ENCODE measurements at places on chromosomes 2 and 18. TPM values are rescaled to one million over a fixed set of nuclear protein-coding genes. Genes with fewer than 3 reads are reported as not detected.

TANK gene
- total RNA-seq = 17.8 TPM

AUP1 gene
- 105 TPM for total RNA-seq

GATA6 gene
- 37.7 TPM for total RNA-seq

CD207 gene
- total RNA-seq = not detected

PRSS56 gene
- total RNA-seq = not detected

GALNT5 gene
- total RNA-seq = 0.18 TPM

MYCN gene
- total RNA-seq = 48.4 TPM

IL36G gene
- total RNA-seq = not detected

SGPP2 gene
- not detected for total RNA-seq

EDAR gene
- total RNA-seq = 0.03 TPM

MPHOSPH10 gene
- total RNA-seq = 12.5 TPM

POTEJ gene
- total RNA-seq = not detected

CPLX4 gene
- not detected for total RNA-seq

ATIC gene
- total RNA-seq = 41.0 TPM

HOXD3 gene
- total RNA-seq = not detected

OTX1 gene
- 0.26 TPM for total RNA-seq

ANKRD53 gene
- total RNA-seq = not detected

REG3A gene
- total RNA-seq = not detected

ZDBF2 gene
- 10.1 TPM for total RNA-seq

EPC2 gene
- 15.6 TPM for total RNA-seq

XRCC5 gene
- 523 TPM for total RNA-seq

ZAP70 gene
- 0.33 TPM for total RNA-seq

EML6 gene
- total RNA-seq = 1.0 TPM

Measured in H7 (cell line).